Pulmonary artery endothelial cell (primary cell): ENCODE measurements at places on chromosomes 2 and 18. TPM values are rescaled to one million over a fixed set of nuclear protein-coding genes. Genes with fewer than 3 reads are reported as not detected.

GRCh38 chr2:218748741-218749441, 33.1 kb upstream of the CYP27A1 start:
- no peak for DNase-seq

- DNase-seq, result no peak
These were observed 135.6 kb upstream of the KYNU start for GRCh38 chr2:142741764-142742269.

DNA sequence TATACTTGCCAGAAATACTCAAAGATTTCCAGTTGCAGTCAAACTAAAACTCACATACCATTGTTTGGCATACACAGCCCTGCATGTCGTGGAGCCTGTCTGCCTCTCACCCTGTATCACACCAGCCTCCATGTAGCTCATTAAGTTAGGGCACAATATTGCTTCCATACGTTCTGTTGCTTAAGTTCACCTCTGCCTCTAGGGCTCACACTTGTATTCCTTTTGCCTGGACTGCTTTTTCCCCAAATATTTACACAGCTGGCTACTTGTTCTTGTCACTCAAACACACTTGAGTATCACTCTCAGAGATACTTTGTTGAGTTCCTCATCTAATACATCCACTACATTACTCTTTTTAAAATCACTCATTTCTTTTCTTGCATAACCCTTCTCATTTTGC, 83.1 kb downstream of the PTH2R start:
- DNase-seq, result no peak

DNA sequence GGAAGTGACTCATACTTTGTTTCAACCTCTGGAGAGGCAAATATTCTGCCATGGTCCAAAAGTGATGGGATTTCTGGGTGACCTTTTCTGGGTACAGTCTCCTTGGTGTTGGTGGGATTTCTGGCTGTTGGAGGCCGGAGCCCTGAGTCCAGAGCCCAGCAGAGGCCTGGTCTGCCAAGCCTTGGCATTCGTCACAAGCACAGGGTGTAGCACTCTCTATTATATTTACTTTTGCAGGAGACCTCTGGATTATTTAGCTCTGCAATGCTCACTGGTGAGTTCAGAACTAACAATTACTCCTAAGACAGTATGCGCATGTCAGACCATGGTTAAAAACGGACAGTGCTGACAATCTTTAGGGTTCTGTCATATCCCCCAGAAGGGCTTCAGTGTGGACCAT, 201.6 kb upstream of the TWIST2 start:
- DNase-seq, result no peak

GRCh38 chr2:33275689-33276444, 200.6 kb upstream of the RASGRP3 start:
- peak; percentile 90 for DNase-seq

- DNase-seq, result no peak
These were observed 297.9 kb downstream of the NDUFA10 start for GRCh38 chr2:239727182-239727775.

DNA sequence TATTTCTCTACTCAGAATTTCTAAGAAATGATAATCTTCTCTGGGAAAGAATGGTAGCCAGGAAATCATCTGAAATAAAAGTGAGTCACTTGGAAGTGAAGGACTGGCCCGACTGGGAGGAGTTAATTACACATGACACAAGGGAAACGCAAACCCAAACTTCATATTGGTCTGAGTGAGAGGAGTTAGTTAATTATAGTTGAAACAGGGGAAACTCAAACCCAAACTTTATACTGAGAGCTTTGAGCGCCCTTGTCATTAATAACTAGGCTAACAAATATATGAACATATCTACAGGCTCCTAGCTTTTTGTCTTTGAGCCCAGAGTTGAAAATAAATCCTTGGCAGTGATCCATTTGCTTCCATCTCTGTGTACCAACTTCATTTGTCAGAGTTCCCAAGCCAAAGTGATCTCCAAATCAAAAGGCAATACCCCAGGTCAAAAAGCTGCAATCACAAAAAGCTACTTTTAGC, 187.8 kb upstream of the COL3A1 start:
- no peak for DNase-seq

DNA sequence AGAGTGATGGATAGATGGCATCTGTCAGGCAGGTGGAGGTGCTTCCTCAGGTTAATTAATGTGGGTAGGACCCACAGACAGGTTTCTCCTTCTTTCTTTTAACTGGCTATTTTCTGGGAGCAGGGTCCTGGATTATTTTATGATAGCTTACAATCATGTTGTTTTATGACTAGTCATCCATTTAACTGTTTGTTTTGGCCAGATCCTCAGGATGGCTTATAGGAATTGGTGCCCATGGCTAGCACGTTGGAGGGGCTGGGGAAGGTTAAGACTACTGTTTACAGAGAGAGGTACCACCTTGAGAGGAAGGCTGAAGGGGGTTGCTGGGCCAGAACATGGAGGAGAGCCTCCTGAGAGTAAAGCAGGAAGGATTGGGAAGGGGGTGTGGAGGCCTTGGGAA, 78.0 kb upstream of the MGAT5 start:
- DNase-seq, result no peak

- no peak for DNase-seq
These were observed 55.7 kb downstream of the RND3 start for GRCh38 chr2:150431561-150432311.

DNA sequence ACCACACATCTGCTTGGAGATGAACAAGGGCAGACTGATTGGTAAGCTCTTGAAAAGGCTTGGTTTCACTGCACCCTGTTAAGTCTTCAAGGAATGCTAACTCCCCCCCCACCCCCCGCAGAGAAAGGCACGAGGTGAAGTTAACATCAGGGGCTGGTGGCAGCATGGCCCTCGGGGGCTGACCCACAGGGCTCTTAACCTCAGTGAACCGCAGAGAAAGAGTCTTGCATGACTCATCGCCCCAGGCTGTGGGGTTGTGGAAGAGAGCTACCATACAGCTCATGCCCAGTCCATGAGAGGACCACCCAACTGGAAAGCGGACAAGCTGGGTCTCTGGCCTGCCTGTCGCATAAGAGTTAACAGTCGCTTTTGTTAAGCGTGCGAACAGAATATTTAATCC, 10.6 kb upstream of the CEP68 start:
- DNase-seq, result no peak

GRCh38 chr2:215982465-215982875, 30.9 kb downstream of the MREG start:
- no peak for DNase-seq

GRCh38 chr18:45889419-45890064, 64.1 kb downstream of the SIGLEC15 start:
- DNase-seq, result no peak

- no peak for DNase-seq
These were observed 322.7 kb downstream of the NOL4 start for GRCh38 chr18:33901894-33902512.

DNA sequence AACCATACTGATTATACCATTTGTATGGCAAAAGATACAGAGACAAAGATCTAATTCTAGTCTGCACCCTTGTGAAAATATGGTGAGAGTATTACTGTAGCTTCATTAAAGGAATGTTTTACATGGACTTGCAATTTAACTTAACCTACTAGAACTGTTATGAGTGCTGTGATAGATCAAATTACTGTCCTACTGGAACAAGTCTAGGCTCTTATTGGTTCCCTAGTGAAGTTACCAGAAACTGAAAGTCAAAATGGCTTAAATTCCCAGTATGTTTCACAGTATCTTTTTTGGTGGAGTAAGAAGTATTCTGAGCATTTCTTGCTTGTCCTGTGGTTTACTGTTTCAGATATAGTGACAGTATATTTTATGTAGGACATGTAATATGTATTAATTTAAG, 3.8 kb upstream of the TBR1 start:
- DNase-seq, result no peak

DNA sequence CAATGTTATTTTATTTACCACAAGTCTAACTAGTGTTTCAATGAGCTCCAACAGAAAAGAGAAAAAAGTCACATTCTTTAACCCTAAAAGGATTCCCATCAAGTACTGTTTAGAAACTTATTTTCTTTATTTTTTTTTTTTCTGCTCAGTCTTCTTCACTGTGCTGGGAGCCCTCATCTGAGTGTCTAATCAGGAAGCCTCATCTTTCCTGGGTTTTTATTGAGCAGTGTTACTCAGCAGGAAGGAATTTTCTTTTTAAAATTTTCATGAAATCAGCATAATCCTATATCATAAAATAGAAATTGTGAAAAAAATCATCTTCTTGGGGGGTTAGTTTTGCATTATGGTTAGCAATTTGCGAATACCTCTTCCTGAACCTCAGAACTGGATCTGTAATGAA, 453.8 kb downstream of the CDH2 start:
- no peak for DNase-seq

DNA sequence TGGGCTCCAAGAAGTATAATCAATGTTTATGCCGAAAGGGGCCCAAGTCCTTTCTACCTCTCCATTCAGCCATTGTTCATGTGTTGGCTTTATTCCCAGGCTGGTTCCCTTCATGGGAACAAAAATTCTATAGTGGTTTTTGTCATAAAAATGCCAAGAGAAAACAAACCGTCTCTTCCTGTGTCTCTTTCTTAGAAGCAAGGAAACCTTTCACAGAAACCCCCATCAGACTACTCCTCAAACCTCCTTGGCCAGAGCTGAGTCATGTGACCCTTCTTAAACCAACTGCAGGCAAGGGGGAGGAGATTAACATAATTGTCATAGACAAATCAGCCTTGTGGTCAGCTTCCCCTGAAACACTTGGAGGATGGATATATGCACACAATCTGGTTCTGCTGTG, 75.1 kb upstream of the TANK start:
- peak; percentile 55 for DNase-seq

Gene EVA1A
- 110 and 149 TPM in 2 replicates for total RNA-seq
